Stimulated activated CD8-positive, alpha-beta memory T cell treated with anti-CD3 and anti-CD28 coated beads, Interleukin-4, amount 100 ng/mL, for 48 hours (primary cell): ENCODE measurements at places on chromosomes 13 and 19.

DNA sequence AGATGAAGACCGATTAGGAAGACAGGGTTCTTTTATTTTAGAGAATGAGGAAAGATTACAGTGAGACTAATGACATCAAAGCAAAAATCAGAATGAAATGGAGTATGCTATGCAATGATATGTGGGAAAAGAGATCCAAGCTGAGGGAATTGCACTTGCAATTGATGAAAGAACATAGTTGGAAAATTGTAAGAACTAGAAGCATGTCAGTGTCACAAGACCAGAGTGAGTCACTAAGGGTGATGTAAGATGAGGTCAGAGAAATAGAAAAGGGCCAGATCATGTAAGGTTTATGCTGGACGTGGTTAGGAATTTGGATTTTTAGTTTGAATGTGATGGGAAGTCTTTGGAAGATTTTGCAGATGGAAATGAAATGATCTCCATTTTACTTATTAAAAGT lies 1937.3 kb downstream of the OLFM4 start:
- DNase-seq: no peak

- DNase-seq: no peak
Measured at GRCh38 chr19:4703671-4704316, 19.8 kb downstream of the DPP9 start.

DNA sequence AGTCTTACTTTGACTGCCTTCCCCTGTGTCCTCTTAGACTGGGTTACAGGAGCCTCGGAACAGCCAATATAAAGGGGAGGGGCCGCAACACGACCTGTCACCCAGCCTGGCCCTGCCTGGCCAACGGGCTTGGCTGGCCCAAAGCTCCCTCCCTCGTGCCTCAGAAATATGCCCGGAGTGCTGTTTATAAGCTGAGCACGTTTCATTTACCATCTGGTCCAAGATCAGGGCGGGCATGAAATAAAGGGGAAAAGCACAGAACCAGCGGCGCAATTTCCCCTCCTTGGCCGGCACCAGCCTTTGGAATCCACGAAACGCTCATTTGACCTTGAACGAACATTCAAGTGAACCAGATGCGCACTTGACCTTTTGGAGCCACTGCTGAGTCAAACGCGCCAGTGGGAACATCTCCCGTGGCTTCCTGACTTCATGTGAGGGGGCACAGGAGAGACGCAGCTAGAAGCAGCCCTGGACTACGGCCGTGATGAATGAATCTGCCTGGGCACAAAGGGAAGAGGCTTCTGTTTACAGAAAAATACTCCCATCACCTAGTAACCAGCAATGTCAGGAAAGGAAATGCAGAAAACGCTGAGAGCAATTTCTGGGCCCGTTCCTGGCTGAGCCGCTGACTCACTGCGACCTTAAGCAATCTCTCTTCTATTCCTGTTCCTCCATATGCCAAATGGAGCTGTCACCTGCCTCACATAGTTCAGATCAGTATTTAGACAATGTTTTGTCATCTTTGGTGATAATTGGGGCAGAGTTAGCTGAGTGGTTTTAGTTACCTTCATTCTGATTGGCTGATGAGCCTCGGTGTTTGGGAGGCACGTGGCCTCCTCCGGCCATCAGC lies 53.3 kb downstream of the RFX2 start:
- no peak for DNase-seq

GRCh38 chr13:25766576-25766975 lies 285.2 kb downstream of the SHISA2 start:
- no peak for DNase-seq

DNA sequence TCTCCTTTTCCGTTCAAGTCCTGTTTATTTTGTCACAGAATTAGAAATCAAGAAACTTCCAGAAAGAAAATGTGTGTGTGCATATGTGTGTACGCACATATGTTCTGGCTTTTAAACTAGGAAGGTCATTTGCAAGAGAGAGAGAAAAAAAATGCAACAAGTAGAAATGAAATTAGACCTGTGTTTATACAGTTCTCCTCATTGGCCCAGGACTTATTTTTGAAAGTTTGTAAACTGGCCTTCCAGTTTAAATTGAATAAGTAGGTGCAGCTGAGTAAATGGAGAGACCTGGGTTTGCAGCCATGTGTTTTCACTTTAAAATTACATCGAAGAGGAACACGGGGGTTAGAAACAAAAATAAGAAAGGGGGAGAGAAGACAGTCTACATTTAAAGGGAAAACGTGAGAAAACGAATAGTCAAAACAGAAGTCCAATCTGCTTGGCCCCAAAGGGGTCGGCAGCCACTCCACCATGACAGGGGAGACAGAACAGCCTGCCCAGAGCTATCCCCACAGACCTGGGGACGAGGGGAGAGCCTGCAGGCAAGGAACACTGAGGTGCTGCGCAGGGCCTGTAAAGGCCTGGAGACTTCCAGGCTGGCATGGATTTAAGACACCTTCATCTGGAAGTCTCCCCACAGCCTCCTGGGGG lies 216.8 kb upstream of the MAB21L1 start:
- no peak for DNase-seq

DNA sequence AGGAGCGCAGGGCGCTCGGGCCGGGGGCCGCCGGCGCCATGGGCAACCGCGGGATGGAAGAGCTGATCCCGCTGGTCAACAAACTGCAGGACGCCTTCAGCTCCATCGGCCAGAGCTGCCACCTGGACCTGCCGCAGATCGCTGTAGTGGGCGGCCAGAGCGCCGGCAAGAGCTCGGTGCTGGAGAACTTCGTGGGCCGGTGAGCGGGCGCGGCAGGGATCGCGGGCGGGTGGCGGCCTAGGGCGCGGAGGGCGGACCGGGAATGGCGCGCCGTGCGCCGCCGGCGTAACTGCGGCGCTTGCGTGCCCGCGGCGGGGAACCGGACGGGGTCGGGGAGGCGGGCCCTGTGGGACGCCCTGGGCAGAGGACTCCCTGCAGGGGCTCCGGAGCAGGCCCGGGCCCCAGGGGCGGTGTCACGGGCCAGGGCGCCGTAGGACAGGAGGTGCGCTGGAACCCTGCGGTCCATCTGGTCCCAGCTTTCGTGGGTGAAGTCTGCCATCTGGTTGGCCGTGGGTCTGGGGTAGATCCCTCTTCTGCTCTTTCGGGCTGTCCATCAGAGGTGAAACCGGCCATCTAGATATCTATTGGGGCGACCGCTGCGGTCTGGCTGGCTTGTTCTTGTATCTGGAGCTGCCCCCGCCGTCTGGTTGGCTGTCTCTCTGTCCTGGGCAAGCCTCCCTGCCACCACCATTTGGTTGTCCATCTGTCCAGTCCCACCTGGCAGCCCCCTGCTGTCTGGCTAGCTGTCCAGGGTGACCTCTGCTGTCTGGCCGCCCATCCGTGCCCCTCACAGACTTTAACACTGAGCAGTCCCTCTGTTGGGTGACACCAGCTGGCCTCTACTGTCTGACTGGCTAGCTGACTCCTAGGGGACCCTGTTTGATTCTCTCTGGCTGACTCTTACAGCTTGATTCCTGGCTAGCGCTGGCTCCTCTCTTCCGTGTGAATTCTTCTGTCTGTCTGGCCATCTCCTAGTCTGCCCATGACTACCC lies 622 bp downstream of the DNM2 start:
- peak; percentile 68 for DNase-seq

GRCh38 chr19:37999309-38000213 lies 92.6 kb downstream of the SIPA1L3 start:
- no peak for DNase-seq

DNA sequence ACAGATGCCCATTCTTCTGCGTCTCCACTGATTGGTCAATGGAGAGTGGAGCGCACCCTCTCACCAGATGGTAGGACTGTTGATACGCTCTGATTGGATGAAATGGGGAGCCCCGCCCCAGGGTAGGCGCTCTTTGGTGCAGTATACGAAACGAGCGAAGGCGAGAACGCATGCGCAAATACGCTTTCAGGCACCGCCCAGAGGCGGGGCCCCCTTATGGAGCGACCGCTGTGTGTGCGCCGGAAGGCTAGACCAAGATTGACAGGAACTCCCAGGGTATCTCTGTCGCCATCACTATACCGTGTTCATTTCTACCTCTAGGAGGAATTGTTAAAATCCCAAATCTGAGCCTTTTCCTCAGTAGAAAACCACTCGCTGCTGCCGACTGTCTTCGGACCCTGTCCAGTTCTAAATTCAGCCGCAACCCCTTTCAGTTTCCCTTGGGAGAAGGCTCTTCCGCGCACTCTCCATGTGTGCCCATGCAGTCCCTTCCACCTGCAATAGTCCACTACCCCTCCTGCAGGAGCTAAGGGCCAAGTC lies 720 bp upstream of the HNRNPL start:
- DNase-seq: peak; percentile 98

GRCh38 chr19:50331221-50331993 lies 2.2 kb upstream of the KCNC3 start:
- peak; percentile 55 for DNase-seq

GRCh38 chr19:54902061-54902460 lies 3.9 kb upstream of the NCR1 start:
- no peak for DNase-seq

- DNase-seq: no peak
Measured at GRCh38 chr13:46717275-46717674, 79.7 kb downstream of the ESD start.

DNA sequence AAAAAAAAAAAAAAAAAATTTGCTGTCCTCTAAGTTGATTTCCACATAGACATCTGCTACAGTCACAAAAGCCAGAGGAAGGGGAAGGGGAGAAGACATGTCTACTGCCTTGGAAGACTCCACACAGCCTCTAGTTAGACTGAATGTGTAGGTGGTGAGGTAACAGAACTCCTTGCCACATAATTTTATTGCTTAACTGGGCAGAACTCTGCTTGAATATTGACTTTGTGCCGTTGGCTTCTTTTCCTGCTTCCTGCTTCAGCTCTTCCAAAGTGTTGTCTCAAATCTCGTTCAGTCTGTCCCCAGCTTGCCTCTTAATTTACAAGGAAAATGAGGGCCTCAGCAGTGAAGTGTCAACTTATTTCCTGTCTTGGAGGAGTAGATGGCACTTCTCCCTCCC lies 37.1 kb downstream of the ESD start:
- no peak for DNase-seq

DNA sequence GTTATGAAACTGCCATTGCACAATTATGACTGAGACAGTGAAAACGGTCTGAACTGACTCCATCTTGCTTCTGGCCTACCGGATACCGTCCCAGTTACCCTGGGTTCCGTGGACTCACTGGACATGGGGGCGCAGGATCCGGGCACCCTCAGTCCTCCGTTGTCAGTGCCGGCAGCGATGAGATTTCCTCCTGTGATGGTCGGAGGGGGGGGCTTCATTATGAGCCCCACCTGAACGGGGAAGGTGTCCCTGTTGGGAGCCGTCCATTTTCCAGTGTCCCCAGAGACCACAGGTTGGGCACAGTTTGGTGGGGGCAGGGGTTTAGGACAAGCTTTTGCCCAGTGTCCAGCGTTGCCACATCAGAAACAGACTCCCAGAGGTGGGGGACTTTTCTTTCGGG lies 23.4 kb downstream of the TMEM255B start:
- no peak for DNase-seq

DNA sequence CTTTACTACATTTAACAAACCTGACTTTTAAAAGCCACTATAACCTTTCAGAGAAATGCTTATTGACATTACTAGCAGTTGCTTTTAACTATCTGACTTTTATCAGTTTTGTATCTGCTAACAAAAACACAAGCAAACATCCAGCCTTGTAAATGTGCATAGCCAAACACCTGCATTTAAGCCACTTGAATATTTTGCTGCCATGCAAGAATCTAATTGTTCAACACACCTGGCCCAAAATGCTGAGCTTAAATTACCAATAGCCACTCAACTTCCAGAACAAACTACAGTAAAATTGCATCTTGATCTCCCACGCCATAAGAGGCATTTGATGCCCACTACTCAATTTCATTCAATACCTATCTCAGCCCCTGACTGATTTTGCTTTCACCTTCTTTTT lies 9.3 kb downstream of the ZIC5 start:
- DNase-seq: no peak

DNA sequence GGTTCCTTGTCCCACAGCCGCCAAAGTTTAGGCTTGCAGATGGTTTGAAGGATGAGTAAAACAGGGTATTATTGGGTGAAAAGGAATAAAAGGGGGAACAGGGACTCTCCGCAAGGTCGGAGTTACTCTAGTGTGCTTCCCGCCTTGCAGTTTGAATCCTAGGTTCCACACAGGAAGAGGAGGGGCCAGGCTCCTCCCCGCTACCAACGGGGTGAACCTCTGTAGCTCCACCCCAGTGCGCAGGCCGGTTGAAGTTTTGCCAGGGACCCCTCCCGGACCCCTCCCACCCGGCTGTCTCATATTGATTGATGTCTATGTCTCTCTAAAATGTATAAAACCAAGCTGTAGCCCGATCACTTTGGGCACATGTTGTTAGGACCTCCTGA lies 11.6 kb upstream of the GTF2F2 start:
- peak; percentile 25 for DNase-seq

GRCh38 chr19:4183967-4184717 lies 1.7 kb downstream of the ANKRD24 start:
- DNase-seq: no peak

- DNase-seq: no peak
Measured at GRCh38 chr13:98751367-98751782, 1.1 kb downstream of the SLC15A1 start.

DNA sequence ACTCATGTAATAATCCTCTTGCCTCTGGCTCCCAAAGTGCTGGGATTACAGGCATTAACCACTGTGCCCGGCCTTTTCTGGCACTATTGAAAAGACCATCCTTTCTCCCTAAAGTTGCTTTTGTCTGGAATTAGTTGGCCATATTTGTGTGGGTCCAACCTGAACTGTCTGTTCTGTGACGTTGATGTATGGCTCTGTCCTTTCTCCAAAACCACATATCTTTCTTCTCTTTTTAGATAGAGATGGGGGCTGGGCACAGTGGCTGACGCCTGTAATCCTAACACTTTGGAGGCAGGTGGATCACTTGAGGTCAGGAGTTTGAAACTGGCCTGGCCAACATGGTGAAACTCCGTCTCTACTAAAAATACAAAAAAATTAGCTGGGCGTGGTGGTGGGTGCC lies 17.9 kb downstream of the DNM2 start:
- DNase-seq: no peak

- DNase-seq: no peak
Measured at GRCh38 chr13:98456413-98456845, 120.5 kb downstream of the STK24 start.

DNA sequence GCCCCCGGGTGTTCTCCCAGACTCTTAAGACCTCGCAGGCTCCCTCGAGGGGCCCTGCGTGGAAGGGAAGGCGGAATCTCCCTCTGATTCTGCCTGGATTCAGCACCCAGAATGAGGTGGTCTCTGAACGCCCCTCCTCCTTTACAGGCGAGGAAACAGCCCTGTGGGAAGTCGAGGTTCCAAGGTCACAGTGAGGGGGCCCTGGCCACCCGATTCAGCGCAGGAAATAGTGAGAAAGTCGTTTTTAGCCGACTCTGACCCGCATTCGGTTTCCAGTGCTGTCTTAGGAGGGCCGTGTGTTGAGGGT lies 1.1 kb downstream of the BSG start:
- no peak for DNase-seq

DNA sequence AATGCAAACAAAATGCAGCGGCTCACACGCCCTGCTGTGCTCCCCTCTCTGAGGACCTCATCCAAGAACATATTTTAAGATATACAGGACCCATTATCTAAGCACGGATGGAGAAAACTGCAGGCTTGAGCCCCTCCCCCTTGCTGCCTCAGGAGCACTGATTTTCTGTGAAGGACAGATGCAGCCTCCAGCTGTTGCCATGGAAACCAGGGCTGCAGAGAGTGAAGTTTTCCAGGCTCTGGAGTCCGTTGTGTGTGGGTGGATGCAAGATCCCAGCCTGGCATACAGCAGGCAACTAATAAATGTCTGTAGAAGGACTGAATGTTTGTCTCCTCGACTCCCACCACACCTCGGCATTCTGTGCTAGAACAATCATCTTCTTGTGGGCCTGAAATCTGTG lies 105.6 kb upstream of the PEG3 start:
- no peak for DNase-seq

- peak; percentile 90 for DNase-seq
Measured at GRCh38 chr19:892894-893689, at the start of the genes MED16 and RNU6-9. MED16 (minus strand) TSS chr19:893187; CDS start chr19:891131, 2,056 bp downstream. RNU6-9 (plus strand) TSS chr19:893484.

- no peak for DNase-seq
Measured at GRCh38 chr13:76635232-76636230, 250.7 kb downstream of the KCTD12 start.
